ENCODE measurements at places on chromosomes 6 and 20.

- no peak for DNase-seq
- peaks cover 21% of the 10 kb centered on the region for H3K36me3 ChIP-seq
- no peak overlapping the region for H3K4me3 ChIP-seq
- no peaks in the 10 kb centered on the region for H3K27me3 ChIP-seq
- no peaks in the 10 kb centered on the region for H3K4me1 ChIP-seq
These were observed 22.0 kb downstream of the PRDM1 start for GRCh38 chr6:106108129-106108528.

DNA sequence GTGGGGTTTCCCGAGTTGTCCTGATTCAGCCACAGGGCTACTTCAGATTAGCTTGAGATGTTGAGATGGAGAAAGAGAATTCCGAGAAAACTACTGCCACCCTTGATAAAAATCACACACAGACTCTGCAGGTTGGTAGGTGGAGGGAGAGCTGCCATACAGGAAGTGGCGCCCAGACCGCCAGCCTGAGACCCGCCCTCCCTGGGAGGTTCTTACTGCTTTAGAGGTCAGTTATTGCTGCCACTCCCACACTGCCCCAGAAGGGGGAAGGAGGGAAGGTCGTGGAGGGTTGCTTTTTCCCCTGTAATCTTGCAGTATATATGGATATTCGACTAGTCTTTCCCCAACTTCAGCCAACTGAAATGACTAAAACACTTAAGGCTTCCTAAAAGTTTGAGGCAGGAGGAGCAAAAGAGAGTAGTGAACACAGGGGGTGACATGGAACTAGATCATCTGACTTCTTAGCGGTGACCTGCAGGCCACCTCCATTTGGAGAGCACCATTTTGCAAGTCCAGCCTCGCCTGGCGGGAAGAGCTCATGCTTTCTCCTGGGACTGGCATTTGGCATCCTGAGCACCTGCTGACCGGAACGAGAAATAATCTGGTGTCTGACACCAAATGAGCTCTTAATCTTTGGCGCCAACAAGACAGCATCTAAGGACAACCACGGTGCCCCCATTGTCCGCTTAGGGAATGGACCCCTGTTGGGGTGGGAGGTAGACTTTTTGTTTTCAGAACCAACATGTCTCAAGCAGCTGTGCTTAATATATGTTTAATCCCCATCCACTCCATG lies 35.7 kb upstream of the SLC22A1 start:
- no peak for DNase-seq
- H3K27ac ChIP-seq, result no peak overlapping the region
- peaks cover 56% of the 10 kb centered on the region for H3K36me3 ChIP-seq
- no peaks in the 10 kb centered on the region for H3K27me3 ChIP-seq
- H3K4me3 ChIP-seq, result no peak overlapping the region

DNA sequence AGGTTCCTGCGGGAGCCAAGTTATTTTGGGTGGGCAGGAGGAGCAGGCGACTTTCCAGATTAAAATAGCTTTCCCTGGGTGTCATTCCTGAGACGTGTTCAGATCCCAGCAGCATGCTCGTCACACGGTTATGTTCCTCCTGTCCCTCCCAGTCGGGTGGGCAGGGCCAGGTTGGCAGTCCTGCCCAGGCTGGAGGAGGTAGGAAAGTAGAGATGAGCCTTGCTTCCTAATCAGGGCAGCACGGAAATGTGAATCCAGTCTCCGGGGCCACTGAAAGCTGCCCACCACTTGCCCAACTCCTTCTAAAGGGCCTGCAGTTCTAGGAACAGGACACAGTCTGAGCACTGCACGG lies 137.0 kb downstream of the MRPL14 start:
- no peak overlapping the region for H3K4me3 ChIP-seq
- H3K4me1 ChIP-seq, result peaks cover 25% of the 10 kb centered on the region
- H3K27ac ChIP-seq, result no peak overlapping the region
- no peaks in the 10 kb centered on the region for H3K27me3 ChIP-seq

- H3K27ac ChIP-seq, result no peak overlapping the region
- no peaks in the 10 kb centered on the region for H3K4me1 ChIP-seq
- no peak for DNase-seq
- H3K27me3 ChIP-seq, result no peaks in the 10 kb centered on the region
These were observed 98.8 kb upstream of the GRIK2 start for GRCh38 chr6:101294676-101295075.

DNA sequence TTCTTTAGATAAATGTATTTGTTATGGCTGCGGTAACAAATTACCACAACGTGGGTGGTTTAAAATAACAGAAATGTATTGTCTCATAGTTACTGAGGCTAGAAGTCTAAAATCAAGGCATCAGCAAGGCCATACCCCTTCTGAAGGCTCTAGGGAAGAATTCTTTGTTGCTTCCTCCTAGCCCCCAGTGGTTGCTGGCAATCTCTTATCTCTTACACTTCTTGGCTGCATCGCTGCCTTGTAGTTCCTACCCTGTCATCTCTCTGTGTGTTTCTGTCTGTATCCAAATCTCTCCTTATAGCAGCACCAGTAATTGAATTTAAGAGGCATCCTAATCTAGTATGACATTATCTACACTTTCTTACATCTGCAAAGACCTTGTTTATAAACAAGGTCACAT lies 534.7 kb downstream of the PHF3 start:
- no peak for DNase-seq
- H3K36me3 ChIP-seq, result no peaks in the 10 kb centered on the region
- no peak overlapping the region for H3K4me3 ChIP-seq
- H3K27me3 ChIP-seq, result no peaks in the 10 kb centered on the region
- no peaks in the 10 kb centered on the region for H3K4me1 ChIP-seq
- no peak overlapping the region for H3K27ac ChIP-seq

DNA sequence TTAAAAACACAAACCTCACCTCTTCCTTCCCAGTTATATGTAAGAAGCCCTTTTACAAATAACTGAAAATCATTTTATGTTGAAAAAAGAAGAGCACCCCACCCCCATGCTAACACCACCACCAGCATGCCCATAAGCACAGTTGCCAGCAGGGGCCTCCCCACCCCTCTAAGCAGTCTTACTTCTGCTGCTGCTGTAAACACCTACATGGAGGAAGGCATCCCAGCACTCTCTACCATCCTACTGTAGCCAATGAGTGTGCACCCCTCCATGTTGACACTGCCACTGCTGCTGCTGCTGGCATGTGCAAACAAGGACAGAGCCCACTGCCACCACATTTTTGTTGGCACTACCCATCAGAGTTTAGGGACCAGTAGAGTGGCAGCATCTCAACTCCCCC lies 49.6 kb upstream of the PHIP start:
- no peak for DNase-seq
- H3K27ac ChIP-seq, result no peak overlapping the region
- H3K4me1 ChIP-seq, result no peaks in the 10 kb centered on the region
- no peaks in the 10 kb centered on the region for H3K27me3 ChIP-seq
- no peak overlapping the region for H3K4me3 ChIP-seq
- no peaks in the 10 kb centered on the region for H3K36me3 ChIP-seq

GRCh38 chr6:15305496-15305895 lies 59.6 kb downstream of the JARID2 start:
- no peaks in the 10 kb centered on the region for H3K27me3 ChIP-seq
- no peak overlapping the region for H3K4me3 ChIP-seq
- DNase-seq, result no peak
- no peaks in the 10 kb centered on the region for H3K36me3 ChIP-seq
- H3K4me1 ChIP-seq, result peaks cover 9% of the 10 kb centered on the region

DNA sequence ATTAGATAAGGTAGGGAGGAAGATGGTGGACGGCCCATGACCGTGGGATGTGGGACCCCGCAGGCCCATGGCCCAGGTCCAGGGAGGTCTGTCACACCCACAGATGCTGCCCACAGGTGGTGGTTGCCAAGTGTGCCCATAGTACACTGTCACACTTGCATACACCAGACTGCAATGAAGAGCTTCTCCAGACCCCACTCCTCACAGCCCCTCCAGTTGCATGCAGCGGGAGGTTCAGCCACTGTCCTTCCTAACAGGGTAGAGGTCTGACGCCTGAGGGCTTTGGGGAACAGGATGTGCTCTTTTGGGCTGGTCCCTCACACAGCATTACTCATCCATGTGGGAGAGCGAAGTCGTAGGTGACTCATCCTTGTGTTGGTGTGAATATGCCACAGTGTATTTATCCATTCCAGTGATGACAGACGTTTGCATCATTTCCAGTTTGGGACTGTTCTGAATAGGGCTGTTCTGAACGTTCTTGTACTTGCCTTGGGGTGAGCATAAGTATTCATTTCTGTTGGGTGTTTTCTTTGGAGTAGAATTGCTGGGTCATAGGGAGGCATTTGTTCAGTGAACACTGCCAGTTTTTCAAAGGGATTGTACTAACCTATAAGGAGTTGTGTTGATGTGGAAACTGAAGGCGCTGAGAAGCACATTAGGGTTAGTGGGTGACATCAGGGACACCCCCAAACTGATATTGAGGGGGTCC lies 10.1 kb upstream of the PYGB start:
- no peaks in the 10 kb centered on the region for H3K36me3 ChIP-seq
- no peak overlapping the region for H3K4me3 ChIP-seq
- H3K4me1 ChIP-seq, result no peaks in the 10 kb centered on the region
- no peaks in the 10 kb centered on the region for H3K27me3 ChIP-seq
- peak overlapping the region; percentile 74 for H3K27ac ChIP-seq

DNA sequence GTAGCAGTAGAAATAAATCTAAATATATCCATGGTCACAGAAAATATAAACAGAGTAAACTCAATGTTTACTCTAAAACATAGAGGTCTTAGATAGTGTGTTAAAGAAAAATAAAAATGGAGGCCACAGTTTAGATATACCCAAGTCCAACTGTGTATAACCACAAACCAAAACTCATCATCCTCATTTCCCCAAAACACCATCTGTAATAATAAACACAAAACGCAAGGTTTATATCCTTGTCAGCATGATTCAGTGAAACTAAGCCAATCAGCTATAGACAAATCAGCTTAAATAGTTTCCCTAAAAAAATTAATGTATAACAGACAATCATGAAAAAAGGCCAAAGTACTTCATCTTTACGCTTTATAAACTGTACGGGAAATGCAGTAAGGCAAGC lies 2.7 kb upstream of the HACE1 start:
- no peak for DNase-seq
- no peak overlapping the region for H3K4me3 ChIP-seq
- H3K27ac ChIP-seq, result no peak overlapping the region

DNA sequence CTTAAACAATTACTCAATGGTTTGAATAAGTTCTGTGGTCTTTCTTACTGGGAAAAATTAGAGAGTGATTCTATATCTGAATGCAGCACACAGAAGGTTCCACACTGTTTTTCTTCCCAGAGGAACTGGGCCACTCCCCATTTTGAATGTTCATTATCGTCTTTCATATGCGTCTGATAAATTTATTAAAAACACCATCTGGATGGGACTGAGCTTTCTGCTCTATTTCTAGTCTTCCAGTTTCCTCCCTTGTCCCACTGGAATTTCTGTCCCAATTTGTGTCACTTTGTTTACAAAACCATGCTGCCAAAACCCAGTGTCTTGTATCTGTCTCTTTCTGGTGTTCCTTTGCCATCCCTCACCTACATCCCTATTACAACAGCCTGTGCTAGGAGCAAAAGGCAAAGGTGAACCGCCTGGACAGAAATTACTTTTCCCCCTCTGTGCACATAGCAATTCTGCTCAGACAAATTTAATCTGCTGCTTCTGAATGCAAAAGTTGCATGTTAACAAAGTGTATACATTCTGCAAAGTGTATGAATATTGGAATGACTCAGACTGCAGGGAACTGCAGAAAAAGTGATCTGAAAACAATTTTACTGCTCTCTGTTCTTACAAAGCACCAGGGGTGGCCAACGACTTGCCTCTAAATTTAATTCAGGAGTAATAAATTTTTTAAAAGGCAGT lies 333.6 kb downstream of the BTBD9 start:
- DNase-seq, result no peak
- H3K4me1 ChIP-seq, result peaks cover 8% of the 10 kb centered on the region
- no peaks in the 10 kb centered on the region for H3K27me3 ChIP-seq
- no peak overlapping the region for H3K4me3 ChIP-seq

GRCh38 chr6:10557913-10558312 lies 36.8 kb downstream of the GCNT2 start:
- no peaks in the 10 kb centered on the region for H3K4me1 ChIP-seq
- no peaks in the 10 kb centered on the region for H3K27me3 ChIP-seq
- no peaks in the 10 kb centered on the region for H3K36me3 ChIP-seq
- H3K27ac ChIP-seq, result no peak overlapping the region
- H3K4me3 ChIP-seq, result no peak overlapping the region

DNA sequence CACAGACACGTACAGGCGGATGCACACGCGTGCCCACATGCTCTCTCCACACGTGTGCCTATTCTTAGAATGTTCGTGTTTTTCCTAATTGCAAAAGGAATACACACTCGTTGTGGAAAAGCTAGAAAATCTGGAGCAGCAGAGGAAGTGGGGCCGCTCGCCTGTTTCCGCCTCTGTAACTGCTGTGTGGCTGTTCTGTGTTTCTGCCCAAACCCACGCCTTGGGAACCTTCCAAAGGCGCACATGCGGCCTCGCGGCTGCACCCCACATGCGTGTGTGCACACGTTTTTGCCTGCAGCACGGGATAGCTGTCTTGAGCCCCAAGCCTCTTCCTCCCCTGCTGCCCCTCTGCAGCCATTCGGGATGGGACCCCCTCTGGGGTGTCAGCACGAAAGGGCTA lies 12.2 kb downstream of the SLC17A9 start:
- no peak overlapping the region for H3K4me3 ChIP-seq
- H3K27me3 ChIP-seq, result no peaks in the 10 kb centered on the region
- no peak for DNase-seq
- peaks cover 19% of the 10 kb centered on the region for H3K36me3 ChIP-seq
- H3K27ac ChIP-seq, result no peak overlapping the region
- no peaks in the 10 kb centered on the region for H3K4me1 ChIP-seq

- H3K36me3 ChIP-seq, result no peaks in the 10 kb centered on the region
- no peak overlapping the region for H3K27ac ChIP-seq
- no peaks in the 10 kb centered on the region for H3K4me1 ChIP-seq
These were observed 536.3 kb downstream of the CDH26 start for GRCh38 chr20:60494476-60494875.

DNA sequence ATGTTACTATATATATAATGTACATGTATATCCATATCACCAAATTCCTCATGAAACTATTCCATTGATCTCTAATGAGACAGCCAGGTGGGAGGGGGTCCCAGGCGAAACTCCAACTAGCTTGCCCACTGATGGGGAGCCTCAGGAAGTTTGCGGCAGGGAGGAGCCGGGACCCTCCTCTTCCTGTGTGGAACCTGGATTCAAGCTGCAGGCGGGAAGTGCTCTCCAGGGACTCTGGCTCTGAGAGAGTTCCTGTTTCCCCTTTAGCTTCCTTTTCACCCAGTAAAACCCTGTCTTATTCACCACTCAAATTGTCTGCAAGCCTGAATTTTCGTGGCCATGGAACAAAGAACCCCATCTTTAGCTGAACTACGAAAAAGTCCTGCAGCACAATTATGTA lies 152.2 kb downstream of the OPN5 start:
- no peaks in the 10 kb centered on the region for H3K36me3 ChIP-seq
- DNase-seq, result no peak
- no peaks in the 10 kb centered on the region for H3K27me3 ChIP-seq
- H3K4me1 ChIP-seq, result no peaks in the 10 kb centered on the region

- no peak overlapping the region for H3K27ac ChIP-seq
- H3K4me1 ChIP-seq, result no peaks in the 10 kb centered on the region
- H3K36me3 ChIP-seq, result no peaks in the 10 kb centered on the region
- H3K27me3 ChIP-seq, result no peaks in the 10 kb centered on the region
These were observed 125.5 kb downstream of the ELOVL4 start for GRCh38 chr6:79821859-79822258.

Data from tibial artery (tissue), 4 donors.